ENCODE measurements at places on chromosomes 3 and 15.

DNA sequence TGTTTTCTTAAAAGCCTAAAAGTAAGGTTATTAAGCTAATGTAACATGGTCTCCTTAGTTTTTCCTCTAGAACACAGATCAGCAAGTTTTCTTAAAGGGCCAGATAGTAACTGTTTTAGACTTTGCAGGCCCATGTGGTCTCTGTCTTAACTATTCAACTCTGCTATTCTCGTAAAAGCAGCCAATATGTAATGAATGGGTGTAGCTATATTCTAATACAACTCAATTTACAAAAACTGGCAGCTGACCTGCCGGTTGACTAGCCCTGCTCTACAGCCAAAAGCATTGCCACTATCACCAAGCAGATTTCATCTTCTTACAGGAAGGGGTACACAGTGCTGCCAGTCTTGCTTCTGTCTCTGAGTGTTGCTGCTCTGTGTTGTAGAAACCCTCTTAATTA is 27.4 kb downstream of the KCNMB3 start:
- DNase-seq = no peak

GRCh38 chr3:81249540-81250029 is 511.9 kb downstream of the GBE1 start:
- DNase-seq = no peak

- no peak for DNase-seq
These were observed 246.9 kb upstream of the THRB start for GRCh38 chr3:24741506-24741905.

DNA sequence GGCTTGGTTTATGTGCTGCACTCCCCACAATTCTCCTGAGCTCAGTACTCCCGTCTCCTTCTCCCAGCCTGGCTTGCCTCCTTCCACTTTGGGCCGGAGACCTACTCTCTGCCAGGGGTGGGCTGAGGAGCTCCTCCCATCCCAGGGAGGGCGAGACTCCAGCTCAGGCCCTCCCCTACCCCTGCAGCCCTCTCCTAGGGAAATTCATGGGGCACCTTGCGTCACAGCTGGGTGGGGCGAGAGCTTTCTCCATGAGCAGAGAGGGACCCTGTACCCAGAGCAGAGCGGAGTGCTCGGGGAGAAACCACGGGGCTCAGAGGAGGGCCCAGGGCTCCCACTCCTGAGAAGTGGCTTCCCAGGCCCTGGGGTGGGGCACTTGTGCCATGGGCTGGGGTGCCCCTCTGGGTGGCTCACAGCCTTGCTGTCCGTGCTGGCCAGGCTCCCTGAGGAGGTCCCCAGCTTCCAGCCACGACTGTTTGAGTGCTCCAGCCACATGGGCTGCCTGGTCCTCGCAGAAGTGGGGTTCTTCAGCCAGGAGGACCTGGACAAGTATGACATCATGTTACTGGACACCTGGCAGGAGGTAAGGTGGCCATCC is 13.3 kb downstream of the VILL start:
- DNase-seq = no peak
